ENCODE measurements at places on chromosomes 11 and 22.

DNA sequence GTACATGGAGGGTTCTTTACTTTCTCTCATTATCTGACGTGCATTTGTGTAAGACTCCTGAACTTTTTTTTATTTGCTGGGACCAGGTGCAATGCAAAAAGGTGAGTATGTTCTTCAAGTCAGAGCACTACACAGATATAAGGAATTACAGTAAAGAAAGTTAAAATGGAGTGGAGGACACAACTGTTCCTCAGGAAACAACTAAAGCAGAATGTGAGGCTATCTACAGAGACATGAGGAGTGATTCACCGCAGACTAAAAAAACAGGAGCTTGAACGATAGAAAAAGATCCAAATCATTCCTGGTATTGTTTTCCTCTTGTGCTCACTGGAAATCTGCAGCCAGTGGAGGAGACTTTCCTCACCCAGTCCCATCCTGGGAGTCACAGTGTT is 106.2 kb downstream of the ABTB2 start:
- DNase-seq, result no peak

GRCh38 chr22:40432625-40433024 is 62.2 kb downstream of the SGSM3 start:
- no peak for DNase-seq

DNA sequence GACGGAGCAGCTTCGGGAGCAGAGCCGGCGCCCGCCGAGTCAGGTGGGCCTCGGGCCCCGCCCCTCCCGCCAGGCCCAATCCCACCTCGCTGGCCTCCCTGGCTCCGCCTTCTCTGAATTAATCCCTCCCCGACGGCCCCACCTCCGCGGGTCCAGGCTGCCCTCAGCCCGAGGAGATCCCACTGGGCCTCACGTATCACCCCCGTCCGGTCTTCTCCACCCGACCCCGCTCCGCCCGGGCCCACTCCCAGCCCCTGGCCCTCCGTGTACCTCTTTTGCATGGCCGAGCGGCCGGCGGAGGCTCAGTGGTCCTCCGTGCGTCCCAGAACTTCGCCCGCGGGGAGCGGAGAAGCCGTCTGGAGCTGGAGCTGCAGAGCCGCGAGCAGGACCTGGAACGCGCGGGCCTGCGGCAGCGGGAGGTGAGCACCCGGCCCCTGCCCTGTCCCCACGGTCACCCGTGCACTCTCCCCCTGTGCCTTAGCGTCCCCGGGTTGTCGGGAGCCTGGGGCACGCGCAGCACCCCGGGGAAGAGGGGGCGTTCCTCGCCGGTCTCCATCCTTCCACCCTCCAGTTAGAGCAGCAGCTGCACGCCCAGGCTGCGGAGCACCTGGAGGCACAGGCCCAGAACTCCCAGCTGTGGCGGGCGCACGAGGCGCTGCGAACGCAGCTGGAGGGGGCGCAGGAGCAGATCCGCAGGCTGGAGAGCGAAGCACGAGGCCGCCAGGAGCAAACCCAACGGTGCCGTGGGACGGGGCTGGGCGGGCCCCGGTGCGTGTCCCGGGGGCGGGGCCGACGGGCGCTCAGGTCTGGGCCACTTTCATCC is 2.2 kb upstream of the CD151 start:
- DNase-seq, result peak; percentile 46

DNA sequence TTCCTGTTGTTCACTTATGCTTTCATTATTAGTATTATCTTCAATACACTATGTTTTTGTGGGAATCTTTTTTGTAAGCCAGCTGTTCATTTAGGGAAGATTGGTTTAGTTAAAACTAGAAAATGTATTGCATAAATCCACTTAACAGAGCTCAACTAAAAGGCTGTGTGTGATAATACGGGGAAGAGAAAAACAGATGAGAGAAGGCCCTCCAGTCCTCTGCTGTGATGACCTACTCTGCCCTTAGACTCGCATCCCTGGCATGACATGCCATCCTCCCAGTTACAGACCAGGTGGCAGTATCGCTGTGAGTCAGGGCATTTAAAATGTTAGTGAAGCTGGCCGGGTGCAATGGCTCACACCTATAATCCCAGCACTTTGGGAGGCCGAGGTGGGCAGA is 173.4 kb upstream of the TTC12 start:
- DNase-seq, result no peak

- DNase-seq, result no peak
Observed at GRCh38 chr11:77093056-77093891, 9.4 kb upstream of the OMP start.

- no peak for DNase-seq
Observed at GRCh38 chr11:46210133-46210636, 67.3 kb upstream of the CREB3L1 start.

- DNase-seq, result no peak
Observed at GRCh38 chr11:79269611-79270307, 171.1 kb downstream of the TENM4 start.

GRCh38 chr11:96481204-96481603 is 91.4 kb downstream of the JRKL start:
- DNase-seq, result no peak

GRCh38 chr11:133154781-133155180 is 377.5 kb downstream of the OPCML start:
- no peak for DNase-seq

GRCh38 chr11:69131121-69131566 is 24.6 kb upstream of the SMIM38 start:
- no peak for DNase-seq

DNA sequence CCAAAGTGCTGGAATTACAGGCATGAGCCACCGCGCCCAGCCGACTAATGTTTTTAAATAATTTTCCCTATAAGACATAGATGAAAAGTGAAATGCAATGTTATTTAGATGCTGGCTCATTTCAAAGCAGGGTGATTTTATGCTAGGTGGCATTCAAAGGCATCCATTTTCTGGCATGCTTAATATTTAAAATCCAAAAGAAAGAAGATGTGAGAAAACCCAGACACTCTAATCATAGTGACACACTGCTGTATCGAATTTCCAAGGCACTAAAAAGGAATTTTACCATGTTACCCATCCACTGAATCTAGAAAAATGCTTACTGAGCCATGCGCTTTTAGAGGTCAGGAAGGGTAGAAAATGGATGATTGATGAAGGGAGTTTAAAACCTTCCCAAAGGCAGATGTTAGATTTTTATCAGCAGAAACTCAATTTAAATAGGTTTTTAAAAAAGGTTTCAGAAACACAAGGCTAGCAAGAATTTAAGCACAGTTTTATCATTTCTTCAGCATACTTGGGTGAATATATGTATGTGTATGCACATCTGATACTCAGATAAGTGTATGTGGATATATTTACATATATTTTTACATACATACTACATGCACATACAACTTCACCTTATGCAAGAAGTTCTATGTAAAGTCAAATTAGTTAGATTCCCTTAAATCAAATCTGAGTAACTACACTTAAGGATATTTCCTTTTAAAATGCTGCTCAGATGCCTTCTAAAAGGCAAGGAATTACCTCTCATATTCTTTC is 24.1 kb upstream of the CCDC89 start:
- DNase-seq, result no peak

DNA sequence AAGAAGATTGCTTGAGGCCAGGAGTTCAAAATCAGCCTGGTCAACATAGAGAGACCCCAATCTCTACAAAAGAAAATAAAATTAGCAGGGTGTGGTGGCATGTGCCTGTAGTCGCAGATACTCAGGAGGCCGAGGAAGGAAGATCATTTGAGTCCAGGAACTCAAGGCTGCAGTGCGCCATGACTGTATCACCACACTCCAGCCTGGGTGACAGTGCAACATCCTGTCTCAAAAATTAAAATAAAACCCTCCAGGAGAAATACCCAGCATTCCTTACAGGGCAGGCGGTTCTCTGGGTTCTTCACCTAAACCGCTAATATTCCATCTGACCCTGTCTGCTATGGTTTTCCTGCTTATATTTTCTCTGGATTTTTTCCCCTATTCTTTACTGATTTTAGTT is 13.5 kb downstream of the TCF20 start:
- no peak for DNase-seq

DNA sequence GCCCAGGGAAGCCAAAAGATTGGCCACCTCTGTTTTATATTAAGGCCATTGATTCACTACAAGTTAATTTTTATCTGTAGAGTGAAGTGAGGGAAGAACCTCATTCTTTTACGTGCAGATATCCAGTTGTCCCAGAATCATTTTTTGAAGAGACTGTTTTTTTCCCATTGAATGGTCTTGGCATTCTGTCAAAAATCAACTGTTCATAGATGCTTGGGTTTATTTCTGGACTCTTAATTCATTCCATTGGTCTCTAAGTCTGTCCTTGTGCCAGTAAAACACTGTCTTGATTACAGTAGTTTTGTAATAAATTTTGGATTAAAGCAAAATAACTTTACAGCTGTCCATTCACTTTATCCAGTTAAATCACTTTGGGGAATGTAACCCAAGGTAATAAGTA is 26.8 kb downstream of the WBP2NL start:
- no peak for DNase-seq

DNA sequence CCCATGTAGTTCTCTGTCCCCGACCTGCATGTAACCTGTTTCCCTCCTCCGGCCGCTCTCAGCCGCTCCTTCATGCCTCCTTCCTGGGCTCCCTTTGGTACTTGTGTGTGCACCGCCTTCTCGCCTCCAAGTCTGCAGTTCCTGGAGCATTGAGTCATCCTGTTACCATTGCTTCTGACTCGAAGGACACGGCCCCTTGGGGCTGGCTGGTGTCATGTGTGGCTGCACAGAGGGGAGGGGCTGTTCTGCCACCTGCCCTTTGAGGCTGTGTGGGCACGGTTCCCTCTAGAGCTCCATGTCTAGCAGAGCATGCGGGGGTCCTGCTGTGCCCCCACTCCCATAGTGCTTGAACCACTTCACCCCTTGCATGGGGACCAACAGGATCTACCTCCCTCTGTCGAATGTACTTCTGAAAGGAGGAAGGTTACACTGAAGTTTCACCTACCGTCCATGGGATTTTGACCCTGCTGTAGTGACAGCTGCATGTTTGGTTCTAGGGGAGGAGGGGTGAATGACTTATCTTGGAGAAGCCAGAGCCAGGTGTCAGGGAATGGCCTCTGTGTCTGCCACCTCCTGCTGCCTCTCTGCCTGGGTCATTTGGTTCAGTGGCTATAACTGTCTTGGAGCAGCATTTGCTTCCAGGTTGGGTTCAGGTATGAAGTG is 39.6 kb downstream of the BCR start:
- no peak for DNase-seq

DNA sequence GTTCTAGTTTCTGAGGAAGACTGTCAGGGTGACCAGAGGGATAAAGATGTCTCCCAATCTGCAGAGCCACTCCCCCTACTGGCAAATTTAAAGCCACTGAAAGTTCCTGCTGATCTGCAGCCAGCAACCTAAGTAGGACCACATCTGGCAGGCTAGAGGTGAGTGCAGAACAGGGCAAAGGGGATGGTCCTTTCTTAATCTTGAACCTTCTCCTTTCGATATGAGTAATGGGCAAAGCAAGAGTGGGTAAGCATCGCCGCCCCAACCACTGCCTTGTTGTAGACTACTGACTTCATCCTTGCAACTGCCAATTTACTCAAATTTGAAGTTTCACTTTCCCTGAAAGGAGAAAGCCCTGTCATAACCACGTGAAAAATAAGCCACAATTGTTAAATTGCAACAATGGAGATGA is 30.7 kb downstream of the SCUBE2 start:
- DNase-seq, result no peak

- DNase-seq, result no peak
Observed at GRCh38 chr11:38680166-38680565, 2082.1 kb upstream of the RAG2 start.

GRCh38 chr11:10567446-10567845 is 1.0 kb downstream of the LYVE1 start:
- no peak for DNase-seq

DNA sequence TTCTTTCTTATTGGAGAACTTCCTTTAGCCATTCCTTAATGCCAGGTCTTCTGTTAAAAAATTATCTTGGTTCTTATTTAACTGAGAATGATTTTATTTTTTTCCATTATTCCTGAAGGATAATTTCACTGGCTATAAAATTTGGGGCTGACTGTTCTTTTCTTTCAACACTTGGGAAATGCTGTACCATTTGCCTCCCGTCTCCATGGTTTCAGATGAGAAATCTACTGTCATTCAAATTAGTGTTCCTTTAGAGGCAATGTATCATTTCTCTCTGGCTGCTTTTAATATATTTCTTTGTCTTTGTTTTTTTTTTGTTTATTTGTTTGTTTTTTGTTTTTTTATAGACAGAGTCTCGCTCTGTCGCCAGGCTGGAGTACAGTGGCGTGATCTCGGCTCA is 51.8 kb upstream of the SMTN start:
- no peak for DNase-seq

- no peak for DNase-seq
Observed at GRCh38 chr11:98771791-98772190, 249.0 kb upstream of the CNTN5 start.

DNA sequence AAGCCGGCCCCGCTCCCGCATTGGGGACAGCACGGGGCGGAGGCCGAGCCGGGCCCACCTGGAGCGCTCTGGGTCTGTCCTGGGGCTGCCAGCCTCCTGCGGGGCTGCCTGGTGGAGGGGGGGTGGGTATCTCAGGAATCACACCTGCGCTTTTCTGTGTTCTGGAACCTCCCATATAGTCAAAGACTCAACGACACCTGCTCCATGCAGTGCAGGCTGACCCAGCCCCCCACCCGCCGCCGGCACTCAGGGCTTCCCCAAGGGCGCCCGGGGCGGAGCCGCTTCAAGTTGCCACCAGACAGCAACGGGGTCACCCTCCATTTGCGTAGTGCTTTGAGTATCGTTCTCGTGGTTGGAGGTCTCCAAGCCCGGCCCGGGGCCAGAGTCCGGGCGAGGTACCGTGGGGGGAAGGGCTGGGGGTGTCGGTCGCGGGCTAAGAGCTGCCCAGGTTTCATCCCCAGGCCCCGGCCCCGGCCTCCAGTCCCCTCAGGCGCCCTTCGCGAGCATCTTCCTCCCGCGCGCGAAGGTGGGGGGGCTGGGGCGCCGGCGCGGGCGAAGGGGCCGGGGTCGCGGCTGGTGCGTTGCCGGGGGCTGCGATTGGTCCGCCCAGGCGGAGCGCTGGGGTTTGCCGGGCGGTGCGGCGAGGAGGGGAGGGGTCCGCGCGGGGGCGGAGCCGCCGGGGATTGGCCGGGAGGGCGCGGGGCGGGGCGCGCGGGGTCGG is 6.6 kb downstream of the TSPAN4 start:
- no peak for DNase-seq

DNA sequence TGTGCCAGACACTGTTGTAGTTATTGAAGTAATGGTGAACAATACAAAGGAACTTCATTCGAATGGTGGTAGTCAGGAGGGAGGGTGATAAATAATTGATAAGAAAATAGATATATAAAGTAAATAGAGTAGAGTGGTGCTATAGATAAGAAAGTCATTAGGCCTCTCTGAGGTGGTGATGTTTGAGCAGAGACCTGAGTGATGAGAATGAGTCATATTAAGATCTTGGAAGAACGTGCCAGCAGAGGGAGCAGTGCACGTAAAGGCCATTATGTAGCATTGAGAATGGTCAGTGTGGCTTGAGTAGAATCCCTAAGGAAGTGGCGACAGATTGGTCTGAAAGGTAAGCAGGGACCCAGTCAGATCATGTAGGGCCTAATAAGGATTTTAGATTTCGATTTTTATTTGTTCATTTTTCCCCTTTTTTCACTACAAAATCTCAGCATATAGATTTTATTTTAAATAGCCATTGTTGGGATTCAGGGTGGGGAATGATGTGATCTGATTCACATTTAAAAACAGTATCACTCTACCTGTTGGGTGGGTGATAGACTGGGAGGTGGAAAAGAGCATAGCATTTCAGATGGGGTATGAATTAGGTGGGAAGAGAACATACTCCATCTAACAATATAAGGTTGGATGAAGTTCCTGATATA is 44.7 kb downstream of the CCDC90B start:
- no peak for DNase-seq

All from activated naive CD8-positive, alpha-beta T cell treated with anti-CD3 and anti-CD28 coated beads, Interleukin-2, amount 50 U/mL, for 16 hours (primary cell).